NCI-H1694 treated with DMSO at 0.1 percent for 48 hours (cell line): ENCODE measurements at places on chromosomes 6 and 20.

GRCh38 chr6:45576648-45577624 is 199.2 kb upstream of the SUPT3H start:
- DNase-seq: no peak

DNA sequence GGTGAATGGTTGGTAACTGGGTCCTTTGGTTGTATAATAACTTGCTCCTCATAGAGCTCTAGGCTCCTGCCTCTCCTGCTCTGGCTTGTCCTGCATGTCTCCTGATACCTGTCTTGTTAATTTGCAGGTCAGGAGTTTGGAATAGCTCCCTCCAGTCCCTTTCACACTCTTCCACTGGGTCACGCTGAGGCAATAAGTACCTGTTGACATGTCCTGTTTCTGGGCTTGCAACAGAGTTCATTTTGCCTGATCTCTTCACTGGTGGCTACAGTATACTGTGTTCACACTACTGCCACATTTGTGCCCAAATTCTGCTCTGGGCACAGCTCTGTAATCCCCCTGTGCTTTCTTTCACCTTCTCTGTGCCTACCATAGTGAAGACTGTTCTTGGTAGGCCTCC is 25.4 kb upstream of the C20orf144 start:
- no peak for DNase-seq

GRCh38 chr6:121856296-121856695 is 420.9 kb downstream of the GJA1 start:
- no peak for DNase-seq

- DNase-seq: no peak
Measured at GRCh38 chr6:106256201-106256968, 69.2 kb downstream of the ATG5 start.

DNA sequence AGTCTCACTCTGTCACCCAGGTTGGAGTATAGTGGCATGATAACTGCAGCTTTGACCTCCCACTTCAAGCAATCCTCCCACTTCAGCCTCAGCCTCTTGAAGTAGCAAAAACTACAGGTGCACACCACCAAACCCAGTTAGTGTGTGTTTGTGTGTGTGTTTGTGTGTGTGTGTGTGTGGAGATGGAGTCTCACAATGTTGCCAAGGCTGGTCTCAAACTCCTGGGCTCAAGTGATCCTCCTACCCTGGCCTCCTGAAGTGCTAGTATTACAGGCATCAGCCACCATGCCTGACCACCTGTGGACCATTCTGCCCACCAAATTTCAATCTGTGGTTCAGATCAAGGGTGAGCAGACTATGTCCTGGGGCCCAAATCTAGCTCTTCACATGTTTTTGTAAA is 8.8 kb downstream of the FASTKD5 start:
- no peak for DNase-seq

- no peak for DNase-seq
Measured at GRCh38 chr6:147166992-147167391, 37.2 kb upstream of the STXBP5 start.

DNA sequence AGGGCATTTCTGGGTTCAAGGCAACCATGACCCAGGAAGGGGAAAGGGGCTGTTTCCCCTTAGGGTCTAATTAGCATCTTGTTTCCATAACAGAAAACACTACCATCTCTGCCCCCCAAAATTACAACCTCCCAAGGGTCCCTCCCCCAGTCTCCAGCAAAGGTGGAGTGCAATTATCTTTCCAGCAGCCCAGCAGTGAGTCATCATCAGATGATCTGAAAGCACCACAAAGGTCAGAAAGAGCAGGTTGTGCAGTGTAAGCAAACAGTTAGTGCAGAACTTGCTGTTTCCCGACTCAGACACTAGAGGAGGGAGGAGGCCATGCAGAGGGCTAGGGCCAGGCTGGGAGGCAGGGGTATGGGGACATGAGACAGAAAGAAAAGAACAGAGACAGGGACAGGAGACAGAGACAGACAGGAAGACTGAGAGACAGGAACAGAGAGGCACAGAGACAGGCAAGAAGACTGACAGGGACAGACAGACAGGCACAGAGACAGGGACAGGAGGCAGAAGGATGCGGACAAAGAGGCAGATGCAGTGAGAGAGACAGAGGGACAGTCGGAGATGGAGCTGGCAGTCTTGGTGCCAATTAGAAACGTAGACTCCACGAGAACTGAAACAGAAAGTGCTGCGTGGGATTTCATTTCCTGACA is 62.5 kb downstream of the PYGB start:
- DNase-seq: peak; percentile 10

GRCh38 chr6:91198588-91199255 is 611.9 kb upstream of the MAP3K7 start:
- DNase-seq: no peak

GRCh38 chr20:11791835-11792567 is 125.7 kb upstream of the BTBD3 start:
- no peak for DNase-seq

- no peak for DNase-seq
Measured at GRCh38 chr6:119370080-119370479, 20.5 kb upstream of the MAN1A1 start.

DNA sequence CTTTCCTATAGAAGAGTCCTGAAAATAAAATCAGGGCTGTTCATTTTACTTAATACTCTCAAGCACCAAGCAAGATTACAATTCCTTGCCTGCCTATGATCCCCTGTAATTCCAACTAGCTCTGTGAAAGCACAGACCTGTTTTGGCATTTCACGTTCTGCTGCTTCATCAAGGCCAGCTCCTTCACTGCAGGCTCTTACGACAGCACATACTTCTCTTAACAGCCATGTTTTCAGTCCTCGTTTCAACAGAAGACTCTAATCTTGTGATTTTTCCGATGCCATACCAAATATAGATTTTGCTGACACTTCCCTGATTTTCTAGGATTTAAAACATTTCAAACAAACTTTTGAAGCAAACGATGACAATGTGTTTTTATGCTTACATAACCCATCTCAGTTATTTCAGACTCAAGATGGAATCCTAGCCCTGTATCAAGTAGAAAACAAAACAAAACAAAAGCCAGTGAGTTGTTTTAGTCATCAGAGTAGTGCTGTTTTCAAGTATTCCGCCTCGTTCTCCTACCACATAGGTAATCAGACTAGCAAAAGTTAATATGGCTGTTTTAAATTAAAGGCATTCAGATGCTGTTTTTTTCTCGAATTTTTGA is 616.5 kb upstream of the CITED2 start:
- no peak for DNase-seq

DNA sequence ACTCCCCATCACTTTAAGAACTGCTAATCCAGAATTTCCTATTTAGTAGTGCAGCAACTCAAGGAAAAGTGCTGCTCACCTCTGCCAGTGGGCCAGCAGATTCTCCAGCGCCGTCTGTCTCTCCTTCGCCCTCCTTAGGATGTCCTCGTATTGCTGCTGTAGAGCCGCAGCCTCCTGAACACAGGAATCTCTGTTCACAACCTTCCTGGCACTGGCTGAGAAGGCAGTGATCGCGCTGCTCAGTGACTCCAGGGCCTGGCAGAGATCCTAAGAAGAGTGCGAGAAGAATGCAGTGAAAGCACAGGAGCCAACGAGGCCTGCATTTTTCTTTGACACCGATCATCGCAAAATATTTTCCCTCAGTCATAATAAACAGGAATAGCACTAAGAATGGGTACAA is 209.0 kb downstream of the SYNE1 start:
- DNase-seq: no peak

- no peak for DNase-seq
Measured at GRCh38 chr6:27415898-27416297, 27.3 kb downstream of the ZNF391 start.

DNA sequence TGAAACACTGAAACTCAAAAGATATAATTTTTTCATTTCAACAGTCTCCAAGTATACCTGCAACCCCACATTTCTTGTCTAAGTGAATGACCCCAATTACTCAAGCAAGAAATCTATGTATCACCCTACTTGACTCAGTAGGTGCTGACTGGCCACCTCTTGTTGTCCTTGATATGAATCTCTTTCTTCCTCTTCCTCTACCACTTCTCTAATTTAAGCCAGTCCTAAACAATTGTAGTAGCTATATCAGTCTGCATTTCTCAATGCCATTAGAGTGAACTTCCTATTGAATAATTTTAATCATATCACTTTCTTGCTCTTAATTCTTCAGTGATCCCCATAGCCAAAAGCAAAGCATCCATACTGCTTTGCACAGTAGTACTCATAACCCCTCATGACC is 93.2 kb downstream of the NKAIN2 start:
- no peak for DNase-seq

- no peak for DNase-seq
Measured at GRCh38 chr6:133225560-133225959, 15.6 kb upstream of the EYA4 start.

GRCh38 chr6:18028332-18028731 is 40.9 kb upstream of the KIF13A start:
- no peak for DNase-seq

- no peak for DNase-seq
Measured at GRCh38 chr20:34689486-34689885, 12.6 kb upstream of the PIGU start.

- no peak for DNase-seq
Measured at GRCh38 chr20:45392733-45393132, 14.6 kb upstream of the TP53TG5 start.

- DNase-seq: no peak
Measured at GRCh38 chr6:166470863-166471410, 88.2 kb upstream of the MPC1 start.

DNA sequence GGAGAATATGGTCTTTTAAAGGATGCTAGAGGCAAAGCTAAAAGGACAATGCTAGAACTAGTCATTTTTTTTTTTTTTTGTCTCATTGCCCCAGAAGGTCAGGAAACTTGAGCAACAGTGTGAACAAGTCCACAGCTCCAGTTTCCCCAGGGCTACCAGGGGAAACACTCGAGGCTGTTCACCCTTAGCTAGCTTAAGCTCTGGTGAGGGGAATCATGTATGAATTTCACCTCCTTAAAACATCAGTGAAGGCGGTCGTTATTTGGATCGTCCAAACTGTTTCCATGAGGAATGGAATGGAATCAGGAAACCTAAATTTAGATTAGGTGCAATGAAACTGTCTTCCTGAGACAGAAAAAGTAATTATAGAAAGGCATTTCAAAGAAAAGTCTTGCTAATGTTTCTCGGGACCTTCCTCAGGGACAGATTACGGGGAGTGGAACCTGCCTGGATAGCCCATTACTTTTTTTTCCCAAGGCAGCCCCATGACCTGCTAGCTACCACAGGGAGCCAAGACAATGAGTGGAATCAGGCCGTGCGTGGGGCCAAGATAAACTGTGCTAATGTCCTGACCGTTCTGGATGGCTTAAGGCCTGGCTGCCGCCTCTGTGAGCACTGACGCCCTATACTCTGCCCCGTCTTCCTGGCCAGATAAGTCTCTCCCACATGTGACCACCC is 164.8 kb upstream of the SGK1 start:
- DNase-seq: no peak

GRCh38 chr6:43742931-43743632 is 26.9 kb upstream of the VEGFA start:
- DNase-seq: no peak

GRCh38 chr6:125111219-125111983 is 42.2 kb upstream of the TPD52L1 start:
- no peak for DNase-seq

DNA sequence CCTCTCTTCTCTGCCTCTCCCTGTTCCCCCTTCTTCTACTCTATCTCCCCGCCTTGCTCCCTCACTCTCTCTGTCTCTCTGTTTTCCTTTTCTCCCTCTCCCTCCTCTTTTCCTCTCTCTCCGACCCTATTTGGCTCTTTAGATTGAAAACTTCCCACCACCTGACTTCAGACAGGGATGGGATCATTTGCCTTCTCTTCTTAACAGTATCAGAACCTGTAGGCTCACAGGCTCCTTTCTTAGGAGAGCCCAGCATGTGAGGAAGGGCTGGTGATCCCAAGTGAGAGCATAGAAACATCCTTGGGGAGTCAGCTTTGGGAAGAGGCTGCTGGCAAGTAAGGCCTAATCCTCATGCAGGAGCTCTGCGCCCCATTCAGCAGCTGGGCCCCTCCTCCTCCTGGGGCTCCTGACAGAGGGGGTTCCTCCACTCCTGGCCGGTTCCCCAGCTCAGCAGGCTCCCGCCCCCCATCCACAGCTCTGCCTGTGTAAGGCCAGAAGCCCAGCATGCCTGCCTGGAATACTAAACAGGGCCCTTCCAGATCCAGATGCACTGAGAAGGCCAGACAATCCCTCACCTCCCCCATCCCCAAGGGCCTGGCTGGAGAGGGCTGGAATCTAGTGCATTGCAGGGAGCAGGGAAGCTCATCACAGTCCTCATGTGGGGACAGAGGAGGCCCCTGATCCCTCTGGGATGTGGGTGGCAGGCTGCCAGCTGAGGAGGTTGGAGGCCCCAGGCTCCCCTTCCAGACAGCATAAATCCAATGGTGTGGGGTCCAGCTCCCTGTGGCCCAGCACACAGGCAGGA is 93.4 kb downstream of the PTPRT start:
- DNase-seq: no peak

GRCh38 chr20:21767739-21768223 is 62.3 kb downstream of the PAX1 start:
- DNase-seq: no peak

DNA sequence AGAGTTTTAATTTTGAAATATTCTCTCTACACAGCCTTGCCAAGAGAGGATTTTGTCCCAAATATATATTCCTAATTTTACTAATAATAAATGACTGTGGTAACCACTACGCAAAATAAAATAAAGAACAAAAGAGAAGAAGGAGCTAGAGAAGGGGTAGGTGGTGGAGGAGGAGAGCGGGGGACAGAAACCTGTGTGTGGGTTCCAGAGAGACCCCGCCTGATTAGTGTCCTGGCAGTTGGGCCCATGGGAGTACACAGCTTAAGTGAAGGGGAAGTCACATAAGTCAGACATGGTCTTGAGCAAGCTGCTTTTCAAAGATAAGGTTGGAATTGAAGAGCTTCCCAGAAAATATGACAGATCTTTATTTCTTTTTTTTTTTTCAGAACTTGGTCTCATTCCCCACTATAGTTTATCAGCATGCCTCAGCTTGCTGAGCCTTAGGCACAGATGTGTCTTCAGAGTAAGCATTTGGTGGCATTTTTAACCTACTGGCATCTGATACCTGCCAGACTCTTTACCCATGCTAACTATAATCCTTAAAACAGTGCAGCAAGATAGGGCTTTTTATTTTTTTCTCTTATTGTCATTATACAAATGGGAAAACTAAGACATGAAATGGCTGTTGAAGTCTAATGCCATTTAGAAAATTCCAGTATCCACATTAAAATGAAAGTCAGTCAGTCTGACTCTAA is 9.6 kb upstream of the RHAG start:
- no peak for DNase-seq

GRCh38 chr6:13515912-13516311 is 28.5 kb upstream of the GFOD1 start:
- DNase-seq: no peak

DNA sequence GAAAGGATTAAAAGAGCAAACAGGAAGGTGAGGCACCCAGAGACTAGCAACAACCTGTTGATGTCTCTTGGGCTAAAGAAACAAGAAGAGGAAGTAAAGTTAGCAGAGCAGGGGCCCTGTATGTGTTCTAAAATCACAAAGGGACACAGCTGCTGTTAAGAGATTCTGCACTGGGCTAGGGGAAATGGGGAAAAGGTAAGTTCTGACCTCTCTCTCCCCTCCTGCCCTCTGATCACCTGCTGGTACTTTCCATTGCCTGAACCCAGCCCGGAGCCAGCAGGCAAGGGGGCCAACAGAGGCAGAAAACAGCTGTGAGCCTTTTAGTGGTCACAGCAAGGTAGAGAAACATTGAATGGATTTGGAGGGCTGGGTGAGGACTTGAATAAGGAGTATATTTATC is 13.5 kb upstream of the CNR1 start:
- DNase-seq: no peak
